ENCODE measurements at places on chromosomes 12 and 14.

DNA sequence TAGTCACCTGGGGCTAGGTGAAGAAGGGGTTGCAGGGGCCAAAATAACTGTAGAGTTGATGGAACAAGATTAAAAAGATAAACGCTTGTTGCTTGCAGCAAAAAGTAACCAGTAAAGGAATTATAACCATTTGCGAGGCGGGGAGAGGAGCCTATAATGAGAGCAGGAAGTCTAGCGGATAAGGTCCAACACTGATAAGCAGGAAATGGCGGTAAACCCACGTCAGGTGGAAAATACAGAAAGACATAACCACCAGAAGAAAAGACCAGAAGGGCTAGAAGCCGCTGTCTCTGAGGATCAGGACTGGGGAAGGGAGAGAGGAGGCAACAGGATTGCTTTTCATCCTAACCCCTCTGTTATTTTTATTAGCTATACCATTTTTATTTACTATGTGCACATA, 303.3 kb downstream of the DPF3 start:
- DNase-seq = no peak

GRCh38 chr12:4630262-4630661, 18.6 kb downstream of the AKAP3 start:
- DNase-seq = no peak

- DNase-seq = no peak
Measured at GRCh38 chr12:48997719-48998496, 1.3 kb downstream of the DDN start.

- no peak for DNase-seq
Measured at GRCh38 chr12:113476176-113476986, 4.7 kb upstream of the LHX5 start.

DNA sequence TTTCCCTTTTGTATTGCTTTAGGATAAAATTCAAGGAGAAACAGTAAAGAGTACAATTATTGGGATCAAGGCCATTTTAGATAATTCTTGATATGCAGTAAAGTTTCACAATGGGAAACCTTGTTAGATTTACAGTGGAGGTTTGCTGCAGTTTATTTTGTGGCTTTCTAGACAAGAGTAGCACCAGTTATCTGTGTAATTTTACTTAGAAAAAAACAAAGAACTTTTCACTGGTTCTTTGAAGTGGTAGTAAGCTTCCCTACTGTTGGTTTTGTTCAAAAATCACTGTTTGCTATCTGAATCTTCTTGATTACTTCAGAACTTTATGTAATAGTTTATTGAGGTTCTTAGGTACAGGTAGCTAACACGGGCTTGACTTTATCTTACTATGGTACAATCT, 42.0 kb downstream of the ADIPOR2 start:
- DNase-seq = no peak

DNA sequence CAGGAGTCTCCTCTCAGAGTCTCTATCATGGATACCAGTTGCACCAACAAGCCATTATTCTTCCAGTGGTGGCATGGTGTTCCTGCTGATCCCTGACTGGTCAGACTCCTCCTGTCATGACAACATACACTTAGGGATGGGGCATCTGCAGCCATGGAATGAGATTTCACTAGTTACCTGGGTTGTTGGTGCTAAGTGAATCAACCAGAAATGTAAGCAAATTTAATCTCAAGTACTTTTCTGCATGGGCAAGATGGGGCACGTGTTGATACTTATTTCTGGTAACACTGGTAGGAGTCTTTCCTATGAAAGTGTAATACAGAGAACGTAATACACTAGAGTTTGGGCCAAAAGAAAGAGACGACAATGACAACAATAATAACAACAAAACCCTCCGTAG, 211.5 kb upstream of the FOXN3 start:
- DNase-seq = no peak

DNA sequence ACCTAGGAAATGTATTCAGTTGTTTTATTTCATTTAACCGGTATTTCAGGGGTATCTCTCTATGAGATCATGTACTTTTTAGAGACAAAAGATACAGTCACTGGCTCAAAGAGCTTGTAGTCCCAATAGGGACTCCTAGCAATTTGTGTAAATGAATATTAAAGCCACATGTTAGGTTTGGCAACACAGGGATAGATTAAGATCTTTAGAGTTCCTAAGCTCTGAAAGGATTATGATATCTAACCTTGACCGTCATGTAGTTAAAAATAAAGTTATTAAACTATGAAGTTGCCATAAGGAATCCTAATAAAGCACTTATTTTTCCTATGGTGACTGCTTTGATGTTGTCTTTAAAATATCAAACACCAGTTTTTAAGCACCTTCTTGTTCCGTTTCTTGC, 100.4 kb upstream of the FGD4 start:
- no peak for DNase-seq

- no peak for DNase-seq
Measured at GRCh38 chr12:70550180-70550577, 87.0 kb downstream of the PTPRB start.

DNA sequence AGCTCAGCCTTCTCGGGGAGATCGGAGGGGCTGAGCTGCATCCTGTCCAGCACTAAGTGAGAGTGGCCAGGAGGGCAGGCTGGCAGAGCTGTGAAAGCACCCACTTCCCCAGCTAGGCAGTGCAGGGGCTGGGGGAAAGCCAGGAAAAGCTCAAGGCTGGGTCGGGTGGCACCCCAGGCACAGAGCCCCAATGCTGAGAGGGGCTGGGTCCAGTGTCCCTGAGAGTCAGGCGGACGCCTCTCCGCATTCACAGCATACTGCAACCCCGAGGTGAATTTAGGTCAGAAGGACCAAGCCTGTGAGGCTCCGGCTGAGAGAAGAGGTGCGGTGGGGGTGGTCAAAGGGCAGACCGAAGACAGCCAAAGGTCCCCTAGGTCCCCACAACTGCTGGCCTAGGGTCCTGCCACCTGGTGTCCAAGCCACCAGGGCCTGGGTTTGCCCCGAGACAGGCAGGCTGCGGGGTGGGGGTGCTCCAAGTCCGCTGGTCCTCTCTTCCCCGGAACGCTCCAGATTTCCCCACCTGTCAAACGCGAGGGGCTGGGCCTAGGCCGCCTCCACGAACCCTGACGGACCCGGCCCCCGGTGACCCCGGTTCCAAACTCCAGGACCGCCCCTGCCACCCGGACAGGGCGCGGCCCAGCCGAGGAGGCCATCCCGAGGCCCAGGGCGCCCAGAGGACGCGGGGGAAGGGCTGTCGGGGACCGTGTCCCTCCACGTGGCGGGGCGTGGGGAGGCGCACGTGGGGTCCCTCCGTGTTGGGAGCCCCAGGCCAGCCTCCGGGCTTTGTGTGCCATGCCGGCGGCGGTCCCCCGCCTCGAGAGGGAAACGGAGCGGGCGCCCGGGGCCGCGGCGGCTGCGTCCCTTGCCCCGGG, 527 bp downstream of the CAMKK2 start:
- DNase-seq = peak; percentile 47

GRCh38 chr12:105523164-105524057, 192.9 kb downstream of the C12orf75 start:
- peak; percentile 75 for DNase-seq

DNA sequence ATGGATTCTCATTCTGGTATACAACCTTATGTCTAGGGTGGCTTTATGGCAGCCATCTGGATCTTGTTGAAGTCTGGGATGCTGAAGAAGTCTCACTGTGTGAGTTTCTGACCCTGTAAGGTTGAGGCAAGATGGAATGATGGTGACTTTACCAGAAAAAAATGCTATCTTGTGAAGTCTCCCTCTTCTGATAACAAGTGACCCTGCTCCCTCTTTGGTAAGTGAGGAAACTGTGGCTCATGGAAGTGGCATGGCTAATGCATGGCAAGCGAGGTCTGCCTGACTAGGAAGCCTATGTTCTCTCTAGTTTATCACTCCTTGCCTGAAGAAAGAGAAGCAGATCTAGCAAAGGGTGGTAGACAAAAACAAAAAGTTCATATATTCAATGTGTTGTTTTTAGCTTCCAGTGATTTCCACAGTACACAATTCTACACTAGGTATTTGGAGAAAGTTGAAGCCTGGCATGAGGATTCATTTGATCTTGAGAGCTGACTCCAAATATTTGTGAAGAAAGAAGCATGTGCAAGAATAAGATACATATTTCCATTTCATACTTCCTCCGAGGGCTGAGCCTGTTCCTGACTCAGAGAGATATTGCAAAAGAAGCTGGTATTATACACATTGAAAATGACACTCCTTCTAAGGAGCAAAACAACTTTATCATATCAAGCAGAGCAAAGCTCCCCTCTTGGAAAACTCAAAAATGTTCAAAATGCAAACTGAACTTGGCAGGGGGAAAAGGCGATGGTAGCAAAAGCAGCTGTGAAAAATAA, 63.6 kb downstream of the HELB start:
- peak; percentile 6 for DNase-seq

- no peak for DNase-seq
Measured at GRCh38 chr12:113390064-113391043, 13.3 kb downstream of the SDS start.

DNA sequence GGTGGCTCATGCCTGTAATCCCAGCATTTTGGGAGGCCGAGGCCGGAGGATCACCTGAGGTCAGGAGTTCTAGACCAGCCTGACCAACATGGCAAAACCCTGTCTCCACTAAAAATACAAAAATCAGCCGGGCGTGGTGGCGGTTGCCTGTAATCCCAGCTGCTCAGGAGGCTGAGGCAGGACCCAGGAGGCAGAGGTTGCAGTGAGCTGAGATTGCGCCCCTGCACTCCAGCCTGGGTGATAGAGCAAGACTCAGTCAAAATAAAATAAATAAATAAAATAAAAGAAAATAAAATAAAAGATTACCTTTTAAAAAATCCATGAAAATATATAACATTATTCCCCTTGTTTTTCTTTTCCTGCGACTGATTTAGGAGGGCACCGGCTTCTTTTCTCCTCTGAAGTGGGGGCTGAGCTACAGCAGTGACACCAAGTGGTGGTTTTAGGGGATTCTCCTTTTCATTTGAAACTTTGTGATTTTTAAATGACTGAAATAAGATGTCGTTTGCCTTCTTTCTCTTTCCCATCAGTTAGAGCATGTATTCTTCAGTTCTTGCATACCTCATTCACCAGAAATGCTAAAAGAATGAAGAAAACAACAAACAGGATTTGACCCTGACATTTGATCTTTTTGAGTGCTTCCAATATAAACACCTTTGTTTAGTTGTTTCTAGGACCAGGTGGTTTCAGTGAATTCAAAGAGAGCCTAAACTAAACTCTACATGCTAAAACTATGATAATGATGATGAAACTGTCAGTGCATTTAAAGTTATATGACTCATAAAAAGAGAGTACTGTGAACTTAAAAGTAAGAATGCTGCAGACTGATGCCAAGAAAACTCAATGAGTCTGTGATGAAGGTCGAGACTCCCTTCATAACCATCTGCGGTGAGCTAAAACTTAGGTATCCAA, 22.6 kb upstream of the PKP2 start:
- no peak for DNase-seq
